ENCODE measurements at places on chromosomes 7 and 10.

DNA sequence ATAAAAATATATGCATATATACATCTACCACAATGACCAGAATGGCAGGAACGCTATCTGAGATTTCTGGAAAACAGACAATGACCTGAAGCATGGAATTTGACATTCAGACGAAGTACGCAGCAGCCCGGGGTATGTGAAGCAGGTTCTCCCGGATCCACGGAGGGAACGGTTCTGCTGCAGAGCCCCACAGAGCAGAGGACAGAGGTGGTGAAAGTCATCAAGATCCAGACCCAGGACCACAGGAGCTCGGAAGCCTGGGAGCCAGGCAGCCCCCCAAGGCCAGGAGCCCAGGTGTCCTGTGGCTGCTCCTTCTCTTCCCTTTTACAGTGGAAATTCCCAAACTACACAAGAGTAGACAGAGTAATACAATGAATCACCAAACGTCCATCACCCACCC, 42.1 kb upstream of the DNAAF5 start:
- no peak for DNase-seq

DNA sequence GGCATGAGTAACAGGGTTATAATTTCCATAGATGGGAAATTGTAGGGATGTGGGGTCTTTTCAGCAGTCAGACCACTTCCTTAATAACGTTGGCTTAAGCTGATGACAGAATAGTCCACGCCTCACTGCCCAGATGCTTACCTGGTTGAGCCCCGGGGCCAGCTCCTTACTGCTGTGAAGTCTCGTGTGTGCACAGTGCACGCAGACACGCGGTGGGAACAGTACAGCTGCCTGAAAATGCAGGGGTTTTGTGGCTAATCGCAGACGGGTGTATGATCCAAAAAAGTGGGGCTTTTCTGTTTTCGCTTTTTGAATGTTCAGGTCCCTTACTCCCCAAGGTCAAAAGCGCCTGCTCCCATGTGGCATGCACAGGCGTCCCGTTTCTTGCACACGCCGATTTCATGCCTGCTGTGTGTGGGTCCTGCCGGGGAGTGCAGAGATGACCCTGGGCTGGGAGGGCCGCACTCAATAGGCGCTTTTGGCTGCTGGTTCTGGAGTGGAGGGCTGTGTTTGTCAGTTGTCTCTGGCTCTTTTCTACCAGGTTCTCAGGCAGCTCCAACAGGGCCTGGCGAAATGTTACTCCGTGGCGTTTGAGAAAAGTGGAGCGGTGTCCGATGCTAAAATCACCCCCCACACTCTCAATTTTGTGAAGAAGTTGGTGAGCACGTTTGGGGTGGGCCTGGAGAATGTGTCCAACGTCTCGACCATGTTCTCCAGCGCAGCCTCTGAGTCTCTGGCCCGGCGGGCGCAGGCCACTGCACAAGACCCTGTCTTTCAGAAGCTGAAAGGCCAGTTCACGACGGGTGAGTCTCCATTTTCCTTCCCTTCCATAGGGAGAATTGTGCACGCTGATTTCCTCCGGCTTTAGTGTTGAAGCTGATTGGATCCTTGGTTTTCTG, 116.0 kb downstream of the TRRAP start:
- no peak for DNase-seq

- DNase-seq: no peak
These were observed 5.2 kb upstream of the UTF1 start for GRCh38 chr10:133224756-133225372.

DNA sequence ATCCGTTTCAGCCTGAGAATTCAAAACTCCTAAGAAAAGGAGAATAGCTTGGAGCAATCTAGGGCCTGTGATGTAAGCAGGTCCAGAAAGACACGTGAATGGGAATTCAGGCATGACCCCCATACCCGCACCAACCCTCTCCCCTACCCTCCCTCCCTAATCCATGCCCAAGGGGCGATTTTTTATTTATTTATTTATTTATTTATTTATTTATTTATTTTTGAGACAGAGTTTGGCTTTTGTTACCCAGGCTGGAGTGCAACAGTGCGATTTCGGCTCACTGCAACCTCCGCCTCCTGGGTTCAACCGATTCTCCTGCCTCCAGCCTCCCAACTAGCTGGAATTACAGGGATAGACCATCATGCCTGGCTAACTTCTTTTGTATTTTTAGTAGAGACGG, 16.6 kb upstream of the EIF4H start:
- no peak for DNase-seq

DNA sequence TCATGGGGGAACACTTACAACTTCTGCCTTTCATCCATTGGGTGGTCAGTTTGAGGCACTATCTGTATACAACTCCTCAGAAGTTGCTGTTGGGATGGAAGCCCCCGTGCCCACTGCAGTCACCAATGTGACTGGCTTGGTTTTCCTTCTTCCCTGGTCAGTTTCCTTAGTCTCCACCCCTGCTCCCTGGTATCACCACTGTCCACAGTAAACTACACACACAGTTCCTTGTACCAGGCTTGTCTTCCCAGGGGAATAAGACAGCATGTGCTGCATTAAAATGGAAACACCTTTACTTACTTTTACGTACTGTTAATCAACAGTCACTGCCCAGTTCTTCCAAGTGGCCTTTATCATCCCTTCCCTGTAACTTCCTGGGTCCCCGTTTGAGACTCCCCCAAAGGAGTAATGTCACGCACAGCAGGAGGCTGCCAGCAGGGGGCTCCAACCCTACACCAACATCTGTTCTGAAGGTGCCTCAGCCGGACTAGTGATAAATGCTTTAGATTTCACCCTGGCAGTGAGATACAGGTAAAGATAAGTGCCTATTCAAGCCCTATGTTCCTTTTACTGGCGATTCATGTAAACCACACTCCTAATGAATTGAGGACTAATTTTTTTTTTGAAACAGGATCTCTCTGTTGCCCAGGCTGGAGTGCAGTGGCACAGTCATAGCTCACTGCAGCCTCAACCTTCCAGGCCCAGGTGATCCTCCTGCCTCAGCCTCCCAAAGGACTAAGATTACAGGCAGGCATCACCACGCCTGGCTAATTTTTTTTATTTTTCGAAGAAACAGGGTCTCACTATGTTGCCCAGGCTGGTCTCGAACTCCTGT, 45.3 kb upstream of the PIK3AP1 start:
- no peak for DNase-seq

DNA sequence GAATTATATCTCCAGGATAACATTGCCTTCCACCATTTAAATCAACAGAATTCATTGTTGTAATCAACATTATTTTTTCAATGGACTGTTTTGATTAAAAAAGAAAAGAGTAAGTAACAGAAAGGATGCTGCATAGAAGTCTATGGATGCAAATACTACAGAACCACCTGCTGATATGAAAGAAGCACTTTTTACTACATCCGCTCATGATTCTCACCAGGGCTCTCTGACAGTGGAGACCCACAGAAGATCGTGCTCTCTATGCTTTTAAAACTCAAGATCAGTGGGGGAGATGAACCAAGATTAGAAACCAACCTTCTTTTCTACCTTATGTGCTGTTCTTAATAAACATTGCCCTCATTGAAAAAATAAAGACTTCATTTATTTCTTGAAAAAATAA, 24.4 kb downstream of the RHOBTB1 start:
- DNase-seq: no peak

Measured in iPS DF 19.7 (cell line).